ENCODE measurements at places on chromosomes 4 and X.

DNA sequence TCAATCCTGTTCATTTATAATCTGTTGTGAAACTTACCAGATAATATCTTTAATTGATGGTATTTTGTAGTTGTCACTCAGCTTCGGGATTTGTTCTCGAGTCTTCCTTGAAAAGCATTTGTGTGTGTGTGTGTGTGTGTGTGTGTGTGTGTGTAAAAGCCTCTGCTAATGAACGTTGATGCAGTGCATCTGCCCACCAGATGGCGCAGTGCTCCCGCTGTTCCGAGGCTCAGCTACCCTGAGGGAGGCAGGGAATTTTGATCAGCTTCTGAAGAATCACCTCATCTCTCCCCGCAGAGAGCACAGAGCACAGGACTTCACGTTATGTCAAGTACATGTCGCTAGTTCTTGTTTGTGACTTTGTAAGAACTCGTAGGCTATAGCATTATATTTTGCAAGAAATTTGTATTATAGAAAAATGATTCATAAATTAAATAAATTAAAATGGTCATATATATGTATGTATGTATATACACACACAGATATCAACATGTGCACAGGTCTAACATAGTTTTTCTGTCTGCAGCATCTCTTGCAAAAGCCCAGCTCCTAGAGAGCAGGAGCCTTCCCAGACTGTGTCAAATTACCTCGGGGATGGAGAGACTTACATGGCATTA lies 316.7 kb upstream of the IGFBP7 start:
- peak; percentile 75 for DNase-seq

- no peak for DNase-seq
Observed at GRCh38 chrX:47456080-47456479, 26.9 kb downstream of the ZNF41 start.

- no peak for DNase-seq
Observed at GRCh38 chrX:24920769-24921168, 95.0 kb downstream of the ARX start.

GRCh38 chr4:32778025-32778424 lies 2057.9 kb downstream of the PCDH7 start:
- DNase-seq = no peak

- no peak for DNase-seq
Observed at GRCh38 chr4:143458966-143459365, 54.5 kb upstream of the SMARCA5 start.

DNA sequence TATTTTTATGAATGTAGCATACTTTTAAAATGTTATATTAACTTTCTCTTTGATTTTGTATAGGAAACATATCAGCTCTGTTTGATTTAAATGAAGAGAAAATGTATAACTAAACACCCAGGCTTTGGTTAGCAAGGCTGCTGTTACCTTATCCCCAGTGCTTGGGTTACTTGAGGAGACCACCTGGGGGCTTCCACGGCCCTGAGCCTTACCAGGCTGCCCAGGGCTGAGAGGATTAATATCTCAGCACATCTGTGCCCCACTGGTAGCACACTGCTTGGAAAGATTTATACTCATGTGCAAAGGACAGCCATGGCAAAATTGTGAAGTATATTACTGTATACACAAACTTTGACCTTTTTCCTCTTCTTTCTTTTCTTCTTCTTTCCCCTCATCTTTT lies 752.9 kb downstream of the RAPGEF2 start:
- DNase-seq = no peak

- no peak for DNase-seq
Observed at GRCh38 chr4:81754169-81754568, 282.5 kb upstream of the RASGEF1B start.

DNA sequence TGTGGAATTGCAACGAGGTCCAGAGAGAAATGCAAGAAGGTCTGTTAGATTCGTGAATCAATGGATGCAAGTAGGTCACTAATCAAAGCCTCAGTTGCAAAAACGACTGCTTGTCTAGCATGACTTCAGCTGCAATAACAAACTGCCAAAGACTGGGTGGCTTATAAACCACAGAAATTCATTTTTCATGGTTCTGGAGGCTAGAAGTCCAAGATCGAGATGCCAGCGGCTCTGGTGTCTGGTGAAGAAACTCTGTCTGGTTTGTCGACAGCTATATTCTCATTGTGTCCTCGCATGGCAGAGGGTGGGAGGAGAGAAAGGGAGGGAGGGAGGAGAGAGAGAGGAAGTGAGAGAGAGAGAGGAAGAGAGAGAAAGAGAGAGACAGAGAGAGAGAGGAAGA lies 114.7 kb downstream of the MXRA5 start:
- no peak for DNase-seq

- DNase-seq = peak; percentile 24
Observed at GRCh38 chr4:38290366-38290765, 330.2 kb downstream of the PTTG2 start.

- peak; percentile 3 for DNase-seq
Observed at GRCh38 chr4:149521611-149522425, 293.8 kb downstream of the IQCM start.

DNA sequence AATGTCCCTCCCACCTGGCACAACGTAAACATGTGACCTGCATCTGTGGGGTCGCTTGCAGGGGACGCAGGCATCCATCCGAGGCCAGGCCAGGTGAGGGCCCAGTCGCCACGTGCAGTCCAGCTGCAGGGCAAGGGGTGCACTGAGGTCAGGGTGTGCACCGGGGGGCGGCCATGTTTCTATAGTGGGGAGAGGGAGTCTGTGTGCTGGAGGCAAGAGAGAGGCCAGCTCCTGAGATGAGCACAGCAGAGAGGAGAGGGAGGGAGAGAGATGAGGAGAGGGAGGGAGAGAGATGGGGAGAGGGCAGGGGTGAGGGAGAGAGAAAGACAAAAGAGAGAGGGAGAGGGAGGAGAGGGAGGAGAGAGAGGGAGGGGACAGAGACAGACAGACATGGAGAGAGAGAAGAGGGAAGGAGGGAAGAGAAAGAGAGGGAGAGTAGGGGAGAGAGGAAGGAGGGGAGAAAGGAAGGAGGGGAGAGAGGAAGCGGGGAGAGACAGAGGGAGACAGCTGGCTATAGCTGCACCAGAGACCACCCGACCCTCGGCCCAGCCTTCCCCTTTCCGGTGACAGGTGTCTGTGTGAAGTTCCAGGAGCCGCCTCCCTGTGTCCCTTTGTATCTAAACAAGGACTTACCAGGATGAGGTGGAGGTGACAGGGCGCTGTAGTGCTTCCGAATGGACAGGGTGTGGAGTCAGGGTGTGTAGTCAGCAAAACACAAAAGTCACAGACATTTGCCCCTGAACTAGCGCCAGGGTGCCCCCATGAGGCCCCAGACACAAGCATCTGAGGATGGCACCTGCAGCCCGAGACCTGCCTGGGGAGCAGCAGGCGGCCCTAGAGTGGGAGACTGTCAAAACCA lies 68.7 kb downstream of the ADRA2C start:
- DNase-seq = no peak
